ENCODE measurements at places on chromosomes 7 and 10.

- DNase-seq, result peak; percentile 45
Observed at GRCh38 chr7:27242555-27243339, at the start of gene EVX1. EVX1 (plus strand) TSS chr7:27242802; CDS start chr7:27243031, 229 bp downstream.

DNA sequence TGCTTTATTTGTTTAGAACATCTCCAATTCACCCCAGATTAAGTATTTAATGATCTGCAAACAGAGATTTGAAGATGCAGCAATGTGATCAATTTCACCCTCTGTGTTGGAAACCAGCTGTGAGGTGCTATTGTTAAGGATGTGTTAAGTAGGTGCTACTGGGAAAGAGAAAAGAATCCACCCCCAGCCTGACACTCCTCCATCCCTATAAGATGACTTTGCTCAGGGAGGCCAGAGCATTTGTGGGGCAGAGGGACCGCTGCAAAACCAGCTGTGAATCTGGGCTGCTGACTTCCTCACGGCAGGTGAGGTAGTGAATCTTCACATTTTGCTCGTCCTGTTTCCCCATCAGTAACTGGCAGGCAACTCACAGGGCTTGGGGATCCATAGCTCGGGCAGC lies 297.5 kb downstream of the GFRA1 start:
- DNase-seq, result no peak

- no peak for DNase-seq
Observed at GRCh38 chr7:142892951-142893350, 7.4 kb upstream of the TRPV6 start.

DNA sequence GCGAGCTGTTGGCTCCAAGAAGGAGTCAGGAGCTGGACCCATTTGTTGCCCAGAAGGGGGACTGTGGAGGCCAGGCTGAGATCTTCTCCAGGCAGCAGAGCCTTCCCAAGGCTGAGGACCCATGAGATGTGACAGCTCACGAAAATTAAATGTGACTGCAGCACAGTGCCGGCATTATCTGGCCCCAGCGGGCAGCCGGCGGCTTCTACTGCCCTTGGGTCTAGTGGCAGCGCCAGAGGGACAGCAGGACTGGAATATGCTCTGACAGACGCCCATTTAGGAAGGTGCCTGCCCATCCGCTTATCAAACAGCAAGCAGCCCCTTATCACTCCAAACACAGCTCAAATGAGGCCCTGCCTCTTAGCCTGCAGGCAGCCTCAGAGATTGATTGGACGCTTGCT lies 122.9 kb upstream of the LYZL2 start:
- DNase-seq, result no peak

GRCh38 chr7:130614449-130614848 lies 54.1 kb downstream of the COPG2 start:
- no peak for DNase-seq

DNA sequence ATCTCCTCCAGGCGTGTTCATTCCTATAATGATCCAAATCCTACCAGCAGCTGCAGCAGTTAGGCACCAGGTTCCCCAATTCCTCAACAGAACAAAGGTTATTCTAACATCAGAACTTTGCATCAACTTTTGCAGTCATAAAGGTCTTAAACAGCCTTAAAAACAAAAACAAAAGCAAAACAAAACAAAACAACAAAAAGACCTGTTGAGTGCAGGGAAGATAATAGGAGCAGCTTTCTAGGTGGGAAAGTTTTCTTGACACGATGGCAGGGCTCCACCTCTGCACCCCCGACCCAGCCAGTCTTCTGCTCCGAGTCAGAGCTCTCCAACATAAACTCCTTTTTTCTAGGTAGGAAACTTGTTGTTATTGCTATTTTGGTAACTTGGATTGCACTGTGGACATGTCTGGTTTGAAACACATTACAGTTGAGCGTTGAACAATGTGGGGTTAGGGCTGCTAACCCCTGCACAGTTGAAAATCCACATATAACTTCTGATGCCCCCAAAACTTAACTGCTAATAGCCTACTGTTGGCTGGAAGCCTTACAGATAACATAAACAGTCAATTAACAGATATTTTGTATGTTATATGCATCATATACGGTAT lies 77.6 kb downstream of the MTPN start:
- DNase-seq, result no peak

DNA sequence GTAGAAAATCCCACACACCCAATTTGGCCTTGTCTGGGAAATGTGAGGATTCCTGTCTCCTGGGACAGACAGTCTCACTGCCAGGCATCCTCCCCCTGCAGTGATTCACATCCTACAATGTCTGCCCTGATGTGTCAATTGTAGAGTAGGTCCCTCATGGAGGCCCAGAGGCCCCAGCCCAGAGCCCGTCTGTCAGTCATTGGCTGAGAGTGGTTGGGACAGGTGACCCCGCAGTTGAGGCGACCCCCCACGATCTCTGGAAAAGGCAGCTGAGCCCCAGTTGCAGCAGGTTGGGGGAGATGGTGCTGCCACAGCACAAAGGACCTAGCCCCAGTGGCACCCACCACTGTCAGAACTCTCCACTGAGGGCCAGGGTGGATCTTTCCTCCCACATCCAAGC lies 84.3 kb upstream of the INSIG1 start:
- DNase-seq, result peak; percentile 75

- peak; percentile 35 for DNase-seq
Observed at GRCh38 chr10:126538439-126539135, 131.9 kb downstream of the C10orf90 start.

GRCh38 chr10:79138449-79139123 lies 69.8 kb downstream of the ZMIZ1 start:
- no peak for DNase-seq

DNA sequence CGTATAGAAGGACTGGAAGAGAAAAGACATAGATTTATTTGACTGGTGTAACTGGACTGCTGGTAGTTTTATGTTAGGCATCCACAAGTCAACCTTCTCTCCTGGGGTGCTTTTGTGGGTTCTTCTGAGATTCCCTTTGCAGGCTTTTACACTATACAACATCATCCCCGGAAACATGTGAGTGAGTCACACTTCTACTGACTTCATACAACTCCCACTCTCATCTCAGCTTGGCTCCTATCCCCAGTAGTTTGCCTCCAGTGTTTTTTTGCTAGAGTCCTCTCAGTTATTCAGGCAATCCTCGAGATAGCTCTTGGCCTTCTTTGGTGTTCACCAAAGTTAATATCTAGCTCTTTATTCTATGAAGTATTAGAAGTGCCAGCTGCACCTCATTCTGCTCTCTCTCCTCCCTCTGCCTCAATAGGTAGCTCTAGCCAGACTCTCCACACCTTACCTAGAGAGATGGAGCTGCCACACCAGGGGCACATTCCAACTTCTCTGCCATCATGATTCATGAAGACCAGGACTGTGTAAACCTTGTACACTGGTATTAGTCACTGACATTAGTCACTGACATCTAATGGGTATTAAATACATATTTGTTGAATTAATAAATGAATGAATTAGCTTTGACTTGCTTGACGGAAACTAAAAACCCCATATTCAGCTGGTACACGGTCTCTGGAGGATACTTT lies 281.9 kb downstream of the PPP1R3A start:
- DNase-seq, result peak; percentile 65

GRCh38 chr10:119654540-119654939 lies 3.4 kb downstream of the BAG3 start:
- peak; percentile 52 for DNase-seq

GRCh38 chr7:151708610-151709009 lies 168.3 kb downstream of the PRKAG2 start:
- no peak for DNase-seq

DNA sequence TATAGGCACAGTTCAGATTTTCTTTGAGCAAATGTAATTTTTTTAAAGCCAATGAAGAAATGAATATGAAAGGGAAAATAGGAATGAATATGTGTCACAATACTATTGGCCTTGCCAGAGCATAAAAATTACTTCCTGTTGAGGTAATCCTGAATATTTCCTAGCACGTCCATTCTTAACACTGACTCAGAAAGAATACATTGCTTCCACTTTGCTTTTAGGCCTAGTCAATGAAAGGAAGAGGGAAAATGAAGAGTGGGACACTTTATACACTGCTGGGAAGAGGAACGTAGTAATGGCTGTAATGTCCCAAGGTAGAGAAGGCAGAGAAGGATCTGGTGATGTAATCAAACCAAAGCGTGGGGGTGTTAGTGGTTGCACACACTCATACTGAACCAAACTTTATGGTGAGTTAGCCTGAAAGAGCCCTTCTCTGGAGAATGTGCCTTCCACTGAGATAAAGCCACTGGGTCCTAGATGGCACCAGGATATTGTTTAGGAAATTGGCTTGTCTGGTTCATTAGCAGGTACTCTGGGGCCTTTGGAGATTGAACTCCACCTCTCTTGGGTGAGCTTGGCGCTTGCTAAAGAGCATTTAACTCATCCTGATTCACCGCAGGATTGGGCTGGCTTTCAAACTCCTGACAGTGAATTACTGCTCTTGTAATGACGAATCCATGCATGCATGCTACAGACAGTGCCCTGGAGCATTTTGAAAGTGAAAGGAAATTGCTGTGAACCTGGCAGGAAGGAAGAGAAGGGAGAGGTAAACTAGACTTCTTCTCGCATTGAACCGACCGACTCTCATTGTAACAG lies 254.9 kb downstream of the KIAA1217 start:
- peak; percentile 94 for DNase-seq

DNA sequence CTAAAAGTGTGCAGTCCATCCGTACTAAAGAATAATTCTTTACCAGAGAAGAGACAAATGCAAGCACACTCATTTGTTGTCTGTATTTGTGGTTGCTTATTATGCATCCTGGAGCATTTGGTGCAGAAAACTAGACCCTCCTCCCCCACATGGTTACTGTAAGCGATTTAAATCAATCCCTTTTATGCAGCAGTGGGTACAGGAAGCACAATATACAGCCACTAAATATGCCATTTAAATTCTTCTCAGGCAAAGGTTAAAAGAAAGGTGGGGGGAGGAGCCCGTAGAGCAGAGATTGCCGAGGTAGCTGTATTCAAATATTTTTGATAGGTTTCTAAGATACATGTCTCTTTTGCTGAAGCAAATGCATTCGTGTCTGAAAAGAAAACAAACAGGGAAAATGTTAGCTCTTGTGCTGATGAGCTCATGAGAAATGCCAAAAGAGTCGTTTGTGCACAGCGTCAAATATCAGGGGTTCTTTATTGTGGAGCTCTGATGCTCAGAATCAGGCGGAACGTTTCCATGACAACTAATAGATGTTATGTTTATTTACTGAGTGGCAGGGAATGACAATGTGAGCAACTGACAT lies 131.3 kb upstream of the NPVF start:
- DNase-seq, result peak; percentile 70

- DNase-seq, result peak; percentile 99
Observed at GRCh38 chr10:126459878-126460481, 71.7 kb upstream of the ADAM12 start.

DNA sequence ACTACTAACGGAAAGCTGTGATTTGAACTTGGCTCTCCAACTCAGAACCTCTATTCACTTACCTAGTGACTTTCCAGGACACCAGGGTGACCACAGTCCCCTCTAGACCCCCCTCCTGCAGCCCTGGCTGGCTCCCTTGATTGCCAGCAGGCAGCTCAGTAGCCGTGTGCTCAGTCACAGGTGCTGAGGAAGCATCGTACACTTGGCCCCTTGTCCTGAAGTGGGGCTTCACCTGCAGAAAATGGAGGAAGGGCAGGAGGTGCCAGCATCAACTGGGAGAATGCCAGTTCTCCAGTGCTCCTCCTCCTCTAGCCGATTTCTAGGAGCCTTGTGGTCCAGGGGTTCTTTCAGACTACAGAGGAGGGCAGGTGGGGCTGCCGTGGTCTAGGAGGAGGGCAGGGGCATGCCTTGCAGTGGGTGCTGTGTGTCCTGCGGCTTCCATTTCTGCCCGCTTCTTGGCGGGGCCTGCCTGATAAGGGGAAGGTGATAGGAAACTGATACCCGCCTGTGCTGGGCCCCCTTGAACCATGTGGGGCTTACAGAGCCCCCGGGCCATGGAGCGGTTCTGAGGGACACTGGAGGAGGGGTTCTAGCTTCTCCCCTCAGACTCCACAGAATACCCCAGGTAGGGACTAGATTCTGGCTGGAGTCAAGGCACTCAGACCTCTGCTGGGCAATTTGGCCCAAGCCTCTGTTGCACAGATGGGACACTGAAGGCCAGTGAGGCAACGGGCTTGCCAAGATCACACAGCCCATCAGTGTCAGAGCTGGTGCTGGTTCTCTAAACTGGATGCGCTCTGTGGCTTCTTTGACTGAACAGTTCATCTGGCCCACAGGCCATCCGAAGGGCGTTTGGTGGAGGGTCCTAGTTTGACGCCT lies 14.0 kb downstream of the FAM241B start:
- DNase-seq, result no peak

DNA sequence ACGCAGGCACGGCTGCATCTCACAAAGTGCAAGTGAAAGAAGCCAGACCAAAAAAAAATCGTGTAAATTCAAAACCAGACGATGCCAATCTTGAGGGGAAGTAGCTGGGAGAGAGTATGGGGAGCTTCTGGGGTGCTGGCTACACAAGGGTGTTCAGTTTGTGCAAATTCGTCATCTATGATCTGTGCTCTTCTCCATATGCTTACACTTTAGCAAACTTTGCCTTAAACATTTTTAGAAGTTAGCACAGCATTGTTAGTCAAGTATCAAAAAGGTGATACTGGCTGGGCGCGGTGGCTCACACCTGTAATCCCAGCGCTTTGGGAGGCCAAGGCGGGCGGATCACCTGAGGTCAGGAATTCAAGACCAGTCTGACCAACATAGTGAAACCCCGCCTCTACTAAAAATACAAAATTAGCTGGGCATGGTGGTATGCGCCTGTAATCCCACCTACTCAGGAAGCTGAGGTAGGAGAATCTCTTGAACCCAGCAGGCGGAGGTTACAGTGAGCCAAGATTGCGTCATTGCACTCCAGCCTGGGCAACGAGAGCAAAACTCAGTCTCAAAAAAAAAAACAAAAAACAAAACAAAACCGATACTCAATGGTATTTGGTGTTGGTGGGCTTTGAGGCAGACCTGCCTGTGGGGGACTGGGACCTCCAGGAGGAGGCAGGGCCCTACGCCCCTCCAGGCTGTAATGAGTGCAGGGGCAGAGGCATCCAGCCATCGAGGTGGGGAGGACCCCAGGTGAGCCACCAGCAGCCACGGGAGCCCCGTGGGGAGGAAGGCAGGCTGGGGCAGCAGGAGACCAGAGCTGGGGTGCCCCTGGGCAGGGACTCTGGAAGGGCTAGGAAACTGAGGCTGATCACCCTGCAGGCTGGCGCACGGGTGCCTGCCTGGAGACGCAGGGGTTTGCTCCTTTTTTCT lies 150.0 kb downstream of the PRKAG2 start:
- no peak for DNase-seq

DNA sequence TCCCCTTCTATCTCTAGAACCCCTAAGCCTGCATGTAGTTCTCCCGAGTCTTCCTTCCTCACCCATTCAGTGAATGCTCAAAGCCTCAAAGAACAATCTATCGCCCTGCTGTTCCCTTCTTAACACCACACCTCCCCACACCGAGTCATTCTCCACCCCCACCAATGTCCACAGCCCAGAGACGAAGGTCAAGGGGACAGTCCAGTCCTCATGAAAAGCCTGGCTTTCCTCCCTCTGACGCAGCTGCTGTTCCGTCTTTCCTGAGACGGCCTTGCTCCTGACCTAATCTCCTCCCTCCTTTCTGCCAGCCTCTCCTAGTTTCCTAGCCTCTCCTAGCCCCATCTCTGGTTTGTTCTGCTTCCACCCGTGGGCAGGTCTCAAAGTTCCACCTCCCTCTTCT lies 9.2 kb downstream of the MOSPD3 start:
- DNase-seq, result no peak

All from M059J (cell line).